Gastrocnemius medialis (tissue), 4 donors: ENCODE measurements at places on chromosomes 16 and 17. TPM values are rescaled to one million over a fixed set of nuclear protein-coding genes. Genes with fewer than 3 reads are reported as not detected.

The PTX4 gene
- total RNA-seq: not detected

The IL34 gene
- total RNA-seq: 93.0 TPM

The MT1E gene
- total RNA-seq: 434 TPM

The PRSS21 gene
- total RNA-seq: not detected

The NPIPB6 gene
- total RNA-seq: 0.38 TPM

The KRTAP2-3 gene
- total RNA-seq: not detected

The ZDHHC1 gene
- 4.4 TPM for total RNA-seq
